NCI-H1092 (cell line): ENCODE measurements at places on chromosomes 11 and 22.

- DNase-seq: no peak
These were observed 43.7 kb downstream of the MED15 start for GRCh38 chr22:20550851-20551744.

DNA sequence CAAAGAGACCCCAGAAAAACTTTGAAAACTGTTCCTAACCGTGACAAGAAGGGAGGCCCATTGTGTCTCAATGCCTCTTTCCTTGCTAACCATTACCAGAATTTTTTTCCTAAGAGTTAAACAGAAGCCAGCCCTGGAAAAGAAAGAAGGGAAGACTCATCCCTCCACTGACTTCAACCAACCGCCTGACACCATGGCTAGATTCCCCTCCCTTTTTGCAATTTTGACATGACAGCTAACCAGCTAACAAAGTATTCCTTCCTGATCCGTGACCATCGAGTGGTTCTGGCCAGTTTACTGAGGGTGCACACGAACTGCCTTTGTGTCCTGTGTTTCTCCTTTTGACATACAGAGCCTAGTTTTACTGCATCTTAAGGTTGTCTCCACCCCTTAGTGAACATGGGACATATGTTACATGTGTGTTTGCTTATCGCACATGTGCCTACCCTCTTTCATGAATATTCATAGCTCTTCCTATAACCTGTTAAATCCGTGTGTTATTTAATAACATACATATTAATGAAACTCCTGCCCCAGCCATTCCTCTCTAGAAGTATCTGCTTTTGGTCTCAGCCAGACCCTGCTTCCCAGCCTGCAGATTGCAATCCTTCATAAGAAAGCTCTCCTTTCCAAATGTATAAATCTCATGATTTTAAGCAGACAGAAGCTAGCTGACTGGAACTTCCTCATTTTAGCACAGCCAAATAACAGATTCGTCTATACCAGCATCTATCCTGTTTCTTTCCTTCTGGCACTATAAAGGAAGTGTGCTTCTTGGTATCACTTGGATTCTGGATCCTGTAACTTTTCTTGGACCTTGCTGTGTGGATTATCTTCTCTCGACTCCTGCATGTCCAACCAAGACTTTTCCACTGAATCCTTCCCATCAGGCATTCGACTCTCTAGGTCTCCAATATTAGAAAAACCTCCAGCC, 37.8 kb downstream of the RASSF10 start:
- DNase-seq: no peak

- DNase-seq: no peak
These were observed 43.7 kb downstream of the KREMEN1 start for GRCh38 chr22:29116397-29117123.

GRCh38 chr22:44567846-44568493, 69.9 kb upstream of the RTL6 start:
- DNase-seq: no peak

DNA sequence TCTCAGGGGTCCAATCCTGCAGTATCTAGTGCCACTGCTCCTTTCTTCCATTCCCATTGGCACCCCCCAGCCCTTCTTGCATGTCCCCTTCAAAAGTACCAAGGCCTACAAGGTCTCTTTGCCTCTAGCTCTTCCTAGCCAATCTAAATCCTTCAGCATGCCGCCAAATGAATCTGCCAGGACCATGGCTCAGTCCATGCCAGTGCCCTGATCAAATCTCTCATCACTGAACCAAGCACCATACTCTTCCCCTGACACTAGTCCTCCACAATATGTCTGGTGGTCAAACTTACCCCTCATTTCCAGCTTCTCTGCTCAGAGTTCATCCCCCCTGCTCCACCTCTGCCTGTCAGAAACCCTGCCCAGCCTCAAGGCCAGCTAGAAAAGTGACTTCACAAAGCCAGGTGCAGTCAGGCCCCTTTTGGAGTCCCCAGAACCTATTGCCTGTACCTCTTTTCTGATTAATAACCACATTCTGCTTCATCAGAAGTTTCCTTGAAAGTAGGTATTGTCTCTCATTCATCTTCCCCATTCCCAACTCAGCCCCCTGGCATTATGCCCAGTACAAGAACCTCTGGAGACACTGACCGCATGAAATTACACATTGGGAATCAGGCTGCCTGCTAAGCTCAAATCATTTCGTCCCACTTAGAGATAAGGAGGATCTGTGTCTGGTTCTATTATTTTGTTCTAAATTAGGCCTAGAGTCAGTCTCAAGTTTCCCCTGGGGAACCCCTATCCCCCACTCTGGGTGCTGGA, 11.4 kb downstream of the FEN1 start:
- no peak for DNase-seq

DNA sequence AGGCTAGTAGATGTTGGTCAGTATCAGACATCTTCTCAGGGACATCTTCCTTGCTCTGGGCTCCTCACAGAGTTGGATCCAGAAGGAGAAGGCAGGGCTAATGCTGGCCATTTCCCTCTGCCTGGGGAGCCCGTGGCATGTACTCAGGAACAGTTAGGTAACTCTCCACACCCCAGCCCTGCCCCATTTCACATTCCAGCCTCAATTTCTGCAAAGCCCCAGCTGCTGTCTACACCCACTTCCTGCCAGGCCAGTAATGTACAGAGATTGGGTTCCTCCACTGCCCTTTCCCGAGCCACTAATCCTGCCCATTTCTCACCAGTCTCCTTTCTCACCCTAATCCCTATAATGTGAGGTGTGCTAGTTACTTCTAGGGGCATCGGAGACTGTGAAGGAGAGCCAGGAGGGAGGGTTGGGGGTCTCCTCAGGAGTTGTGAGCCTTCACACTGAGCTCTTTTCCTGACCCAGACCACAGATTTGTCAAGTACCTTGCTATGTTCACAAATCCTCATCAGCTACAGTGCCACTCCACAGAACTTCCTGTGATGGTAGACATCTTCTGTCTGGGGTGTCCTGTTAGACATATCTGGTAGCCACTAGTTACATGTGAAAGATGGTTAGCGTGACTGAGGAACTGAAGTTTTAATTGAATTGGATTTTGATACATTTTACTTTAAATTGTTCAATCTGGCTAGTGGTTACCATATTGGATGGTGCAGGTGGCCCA, 1.3 kb upstream of the SEC14L3 start:
- DNase-seq: no peak

DNA sequence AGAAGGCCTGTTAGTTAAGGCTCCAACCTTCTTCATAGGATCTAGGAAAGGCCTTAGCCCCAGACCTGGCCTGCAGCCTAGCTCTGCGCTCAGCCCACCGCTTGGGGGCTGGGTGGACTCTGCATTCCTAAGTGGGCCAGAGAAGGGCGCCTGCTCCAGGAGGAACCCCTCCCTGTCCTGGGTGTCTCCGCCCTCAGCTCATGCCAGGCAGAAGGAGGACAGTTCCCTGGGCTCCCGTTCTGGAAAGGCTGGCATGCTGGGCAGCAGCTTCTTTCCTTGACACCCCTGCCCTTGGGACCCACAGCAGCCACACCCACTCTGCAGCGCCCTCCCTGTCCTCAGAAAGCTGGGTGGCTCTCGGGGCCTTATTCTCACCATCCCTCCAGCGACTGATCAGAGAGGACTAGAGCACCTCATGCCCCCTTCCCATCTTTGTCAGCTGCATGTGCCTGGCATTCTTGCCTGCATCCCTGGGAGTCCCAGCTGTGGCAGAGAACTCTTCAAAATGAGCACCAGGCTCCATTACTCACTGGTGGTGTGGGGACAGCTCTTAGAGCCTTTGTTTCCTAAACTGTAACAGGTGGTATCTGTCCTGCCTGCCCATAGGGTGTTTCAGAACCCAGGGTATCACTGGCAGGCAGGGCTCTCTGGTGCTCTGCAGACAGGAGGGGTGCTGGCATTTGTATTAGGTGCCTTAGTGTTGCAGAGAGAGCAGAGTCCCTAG, 20.3 kb upstream of the MYRF start:
- DNase-seq: no peak
